ENCODE measurements at places on chromosomes 5 and 9. TPM values are rescaled to one million over a fixed set of nuclear protein-coding genes. Genes with fewer than 3 reads are reported as not detected.

GRCh38 chr9:19049917-19050636 lies 850 bp downstream of the RRAGA start:
- DNase-seq: peak; percentile 20

DNA sequence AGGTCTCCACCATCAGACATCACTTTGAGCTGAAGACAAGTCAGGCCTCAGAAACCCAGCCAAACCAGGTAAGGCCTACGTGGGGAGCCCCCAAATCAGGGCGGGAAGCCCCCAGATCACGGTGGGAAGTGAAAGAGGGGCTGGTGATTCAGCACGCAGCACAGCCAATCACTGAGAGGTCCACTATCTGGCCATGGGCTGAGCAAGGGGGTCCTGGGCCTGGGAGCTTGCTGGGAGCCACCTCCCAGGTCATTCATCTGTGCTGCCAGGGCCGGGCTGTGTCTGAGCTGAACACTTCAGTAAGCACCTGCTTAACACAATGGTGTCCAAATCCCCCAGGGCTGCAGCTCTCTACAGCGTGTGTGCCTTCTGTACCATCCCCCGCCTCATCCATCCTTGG lies 15.5 kb downstream of the MED10 start:
- no peak for DNase-seq

GRCh38 chr5:176440927-176441706 lies 7.1 kb upstream of the FAF2 start:
- DNase-seq: no peak

GRCh38 chr5:74517700-74518099 lies 122.8 kb downstream of the ENC1 start:
- DNase-seq: peak; percentile 32

DNA sequence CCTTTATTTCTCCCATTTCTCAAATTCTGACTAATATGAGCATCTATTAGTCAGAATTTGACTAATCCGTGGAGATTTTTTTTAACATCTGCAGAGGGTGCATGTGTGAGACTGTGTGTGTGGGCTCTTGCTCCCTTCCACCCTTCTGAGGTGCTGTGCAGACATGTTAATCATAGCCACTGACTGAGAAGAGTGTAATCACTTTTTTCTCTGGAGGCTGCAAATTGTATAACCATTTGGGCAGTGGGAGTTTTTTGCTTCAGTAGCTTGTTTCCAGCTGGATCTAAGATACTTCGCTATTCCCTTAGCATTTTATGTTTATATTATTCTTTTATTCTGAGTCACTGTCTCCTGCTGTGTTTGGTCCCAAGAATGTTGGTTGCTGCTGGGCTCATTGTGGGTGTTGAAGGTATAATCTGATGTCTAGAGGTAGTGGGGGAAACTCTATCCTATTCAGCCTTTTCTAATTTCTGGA lies 66.2 kb downstream of the ARHGEF28 start:
- DNase-seq: peak; percentile 93

DNA sequence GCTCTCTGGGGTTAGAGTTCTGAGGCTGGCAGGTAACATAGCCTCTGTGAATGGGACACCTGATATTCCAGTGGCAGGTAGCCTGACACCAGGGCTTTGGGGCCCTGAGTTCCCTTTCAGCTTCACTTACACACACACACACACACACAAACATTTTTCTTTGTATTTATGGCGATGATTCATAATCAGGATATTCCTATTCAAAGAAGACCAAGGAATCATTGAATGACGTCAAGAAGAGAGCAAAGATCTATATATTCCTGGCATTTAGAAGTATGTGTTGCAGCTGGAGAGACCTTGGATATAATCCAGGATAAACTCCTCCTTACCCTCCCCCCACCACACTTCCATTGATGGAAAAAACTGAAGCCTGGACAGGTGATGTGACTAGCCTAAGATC lies 7.9 kb upstream of the ENTREP1 start:
- DNase-seq: peak; percentile 74

- DNase-seq: no peak
Measured at GRCh38 chr5:102969641-102970040, 150.3 kb downstream of the GIN1 start.

DNA sequence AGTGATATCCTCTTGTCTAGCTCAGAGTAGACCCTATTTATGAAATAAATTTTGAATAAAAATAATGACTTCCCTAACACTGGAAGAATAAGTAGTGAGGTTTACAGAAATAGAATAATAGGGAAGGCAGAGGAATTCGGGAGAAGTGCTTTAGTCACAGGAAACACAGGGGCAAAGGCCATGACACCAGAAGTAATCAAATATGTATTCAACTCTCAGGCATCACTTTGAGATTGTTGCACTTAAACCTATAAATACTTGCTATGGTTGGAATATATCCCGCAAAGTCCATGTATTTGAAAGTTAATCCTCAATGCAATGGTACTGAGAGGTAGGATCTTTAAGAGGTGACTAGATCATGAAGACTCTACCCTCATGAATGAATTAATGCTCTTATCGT lies 166.8 kb downstream of the YIPF5 start:
- DNase-seq: no peak

- DNase-seq: peak; percentile 29
Measured at GRCh38 chr5:111699976-111700375, 57.0 kb downstream of the NREP start.

- DNase-seq: peak; percentile 1
Measured at GRCh38 chr5:101915554-101915953, 380.5 kb downstream of the SLCO4C1 start.

DNA sequence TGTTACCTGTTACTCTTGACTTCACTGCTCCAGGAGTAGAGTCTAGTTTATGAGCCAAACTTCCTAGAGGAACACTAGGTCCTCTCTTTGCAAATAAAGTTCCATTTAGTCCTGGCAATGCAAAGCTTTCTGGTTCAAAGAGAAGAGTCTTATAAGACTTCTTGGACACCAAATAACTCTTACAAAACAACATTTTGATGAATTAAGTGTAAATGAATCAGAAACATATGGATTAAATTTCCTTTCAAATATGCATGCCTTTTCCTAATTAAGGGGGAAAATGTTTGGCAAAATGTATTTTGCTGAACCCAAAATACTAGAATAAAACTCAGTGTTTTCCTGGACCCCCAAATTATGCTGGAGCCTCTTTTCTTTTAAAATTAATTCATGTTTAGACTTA lies 388.0 kb downstream of the FGF10 start:
- no peak for DNase-seq

- DNase-seq: peak; percentile 55
Measured at GRCh38 chr9:22447618-22448305, 1.1 kb downstream of the DMRTA1 start.

GRCh38 chr5:98927242-98927988 lies 1.4 kb downstream of the CHD1 start:
- DNase-seq: peak; percentile 61

- DNase-seq: no peak
Measured at GRCh38 chr5:151676314-151676712, 10.4 kb downstream of the SPARC start.

- DNase-seq: peak; percentile 18
Measured at GRCh38 chr5:135073761-135074345, 39.8 kb upstream of the PITX1 start.

DNA sequence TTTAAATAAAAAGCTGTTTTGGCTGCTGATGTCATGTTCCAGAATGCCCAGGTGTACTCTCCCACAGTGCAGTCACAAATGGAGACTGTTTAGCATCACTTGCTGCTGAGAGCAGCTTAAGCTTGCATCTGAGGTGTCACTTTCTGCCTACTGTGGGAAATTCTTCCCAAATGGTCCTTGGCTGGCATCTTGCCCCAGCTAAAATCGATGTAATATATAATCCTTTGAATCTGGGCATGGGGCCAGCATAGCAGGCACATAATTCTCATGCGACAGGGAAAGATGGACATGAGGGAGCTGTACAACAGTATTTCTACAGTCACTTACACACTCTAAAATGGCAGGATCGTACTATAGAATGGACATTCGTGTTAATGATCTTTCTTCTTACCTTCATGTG lies 144.3 kb downstream of the MACIR start:
- no peak for DNase-seq

DNA sequence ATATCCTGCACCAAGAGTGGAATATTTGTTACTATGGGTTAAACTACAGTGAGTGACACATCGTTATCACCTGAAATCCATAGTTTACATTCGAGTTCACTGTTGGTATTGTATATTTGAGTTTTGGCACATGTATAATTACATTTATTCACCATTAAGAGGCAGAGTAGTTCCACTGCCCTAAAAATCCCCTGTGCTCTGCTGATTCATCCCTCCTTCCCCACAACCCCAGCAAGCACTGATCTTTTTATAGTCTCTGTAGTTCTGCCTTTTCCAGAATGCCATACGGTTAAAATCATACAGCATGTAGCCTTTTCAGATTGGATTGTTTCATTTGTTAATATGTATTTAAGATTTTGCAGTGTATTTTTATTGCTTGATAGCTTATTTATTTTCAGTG lies 495.2 kb downstream of the DIRAS2 start:
- DNase-seq: no peak

DNA sequence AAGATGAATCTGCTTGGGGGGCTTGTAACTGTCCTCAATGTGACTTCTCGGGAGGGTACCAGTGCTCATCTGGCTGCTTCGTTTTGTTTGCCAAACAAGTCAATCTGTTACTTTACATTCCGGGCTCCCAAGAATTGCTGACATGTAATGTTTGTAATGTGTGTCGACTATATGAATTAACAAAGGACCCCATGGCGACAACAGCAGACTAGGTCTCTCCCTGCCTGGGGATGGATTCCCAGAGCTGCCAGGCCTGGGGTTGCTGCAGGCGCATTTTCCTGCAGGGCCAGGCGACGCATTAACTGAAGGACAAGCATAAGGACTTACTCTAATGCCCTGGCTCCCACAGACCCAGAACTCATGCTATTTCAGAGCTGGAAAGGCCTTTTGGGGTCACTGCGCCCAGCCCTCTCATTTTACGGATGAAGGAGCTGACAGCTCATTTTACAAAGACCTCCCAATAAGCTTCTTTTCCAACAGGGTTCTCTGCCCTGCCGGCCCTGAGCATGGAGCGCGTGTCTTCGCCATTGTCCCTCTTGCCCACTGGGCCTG lies 214.8 kb downstream of the TTLL11 start:
- DNase-seq: no peak

GRCh38 chr9:137293094-137293481 lies 9.0 kb downstream of the NRARP start:
- no peak for DNase-seq

GRCh38 chr9:123318202-123318601 lies 37.8 kb upstream of the CRB2 start:
- no peak for DNase-seq

DNA sequence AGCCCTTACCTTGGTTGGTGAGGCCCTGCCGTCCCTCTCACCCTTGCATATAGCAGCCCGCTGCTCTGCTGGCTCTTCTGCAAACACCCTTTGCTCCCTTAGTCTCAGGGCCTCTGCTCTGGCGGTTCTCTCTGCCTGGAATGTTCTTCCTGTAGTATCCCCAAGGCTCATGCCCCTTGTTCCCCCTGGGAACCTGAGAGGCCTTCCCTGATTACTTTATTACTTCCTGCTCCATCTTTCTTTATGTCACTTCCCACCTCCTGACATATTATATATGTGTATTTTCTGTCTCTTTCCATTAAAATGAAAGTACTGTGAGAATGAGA lies 73.9 kb upstream of the SPRY4 start:
- DNase-seq: no peak

DNA sequence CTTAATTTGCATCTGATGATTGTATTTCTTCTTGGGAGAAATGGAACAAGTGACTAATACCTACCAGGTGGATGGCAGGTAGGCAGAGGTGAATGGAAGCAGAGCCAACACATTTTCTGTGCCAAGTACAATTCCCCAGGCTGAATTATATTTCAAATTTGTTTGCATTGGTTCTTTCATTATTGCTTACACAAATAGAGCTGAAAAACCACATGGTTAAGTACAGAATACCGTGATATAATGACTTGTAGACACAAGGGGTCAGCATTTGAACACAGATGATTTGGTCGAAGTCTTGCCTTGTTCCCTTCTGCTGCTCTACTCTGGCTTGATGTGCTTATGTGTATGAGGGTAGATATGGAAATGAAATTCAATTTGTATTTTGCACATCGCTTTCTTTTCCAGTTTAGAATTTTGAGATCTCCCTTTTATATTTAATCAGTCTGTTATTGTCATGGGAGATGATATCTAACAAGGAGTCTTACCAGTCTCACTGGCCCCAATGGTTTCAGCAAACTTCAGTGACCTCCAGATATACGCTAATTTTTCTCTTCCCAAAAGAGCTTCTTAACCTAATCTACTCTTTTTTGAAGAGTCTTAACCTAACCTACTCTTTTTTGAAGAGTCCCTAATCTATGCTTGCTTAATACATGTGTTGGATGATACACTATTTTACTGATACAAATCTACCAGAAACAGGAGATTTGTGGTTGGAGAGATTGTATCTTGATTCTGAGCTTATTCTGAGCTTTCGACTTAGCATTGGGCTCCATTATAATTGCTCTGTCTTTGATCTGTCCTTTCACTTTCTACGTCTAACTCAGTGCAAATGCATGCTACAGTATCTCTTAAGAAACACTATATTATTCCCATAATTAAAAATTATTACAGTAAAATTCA lies 88.1 kb downstream of the PCSK1 start:
- DNase-seq: peak; percentile 78

- no peak for DNase-seq
Measured at GRCh38 chr5:112918136-112918535, 3.9 kb downstream of the REEP5 start.

DNA sequence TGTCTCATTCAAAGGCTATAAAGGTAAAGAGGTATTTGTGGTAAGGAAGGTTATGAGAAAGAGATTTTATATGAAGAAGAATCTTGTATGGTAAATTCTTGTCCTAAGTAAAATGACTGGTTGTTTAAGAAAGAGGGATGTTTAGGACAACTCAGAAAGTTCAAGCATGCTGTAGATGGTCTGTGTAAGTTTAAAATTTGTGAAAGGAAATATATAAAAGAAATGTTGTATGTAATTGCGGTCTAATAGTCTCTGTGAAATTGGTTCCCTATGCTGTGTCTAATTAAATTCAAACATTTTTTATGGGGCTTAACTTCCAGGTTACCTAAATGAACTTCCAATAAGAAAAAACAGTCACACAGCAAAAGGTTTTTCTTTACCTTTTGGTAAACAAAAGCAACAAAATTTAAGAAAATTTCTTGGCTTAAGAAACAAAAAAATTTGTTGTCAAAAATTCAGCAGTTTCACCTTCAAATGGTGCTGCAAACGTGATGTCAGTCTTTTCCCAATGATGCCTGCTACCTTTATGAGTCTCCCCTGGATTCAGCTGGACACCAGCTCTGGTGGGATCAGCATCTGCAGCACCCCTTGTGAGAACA lies 83.0 kb upstream of the FCN1 start:
- no peak for DNase-seq

- DNase-seq: peak; percentile 69
Measured at GRCh38 chr9:78297672-78297961, 692 bp downstream of the PSAT1 start.

- DNase-seq: no peak
Measured at GRCh38 chr5:153988510-153988909, 50.2 kb downstream of the FAM114A2 start.

- no peak for DNase-seq
Measured at GRCh38 chr9:580652-581342, 260.7 kb upstream of the DMRT1 start.

- DNase-seq: no peak
Measured at GRCh38 chr5:103918668-103919367, 356.2 kb upstream of the NUDT12 start.

Gene MARCHF6
- total RNA-seq: 65.0 TPM

Gene PCBD2
- 6.8 TPM for total RNA-seq

Gene MLANA
- total RNA-seq: not detected

Gene ZNF608
- total RNA-seq: 4.6 TPM

Gene KYAT1
- total RNA-seq: 9.5 TPM

Gene SLC25A2
- total RNA-seq: not detected

Gene RUSC2
- 4.9 TPM for total RNA-seq

Gene NR6A1
- 2.9 TPM for total RNA-seq

Gene CAMK2A
- not detected for total RNA-seq

Gene FOXD4
- total RNA-seq: 0.26 TPM

Gene FOXD4L5
- total RNA-seq: 0.13 TPM

Gene FANCC
- total RNA-seq: 3.4 TPM
